ENCODE measurements at places on chromosomes 2 and 18.

GRCh38 chr2:68330691-68331090, 10.9 kb upstream of the CNRIP1 start:
- no peak overlapping the region for H3K4me3 ChIP-seq
- H3K27ac ChIP-seq, result no peak overlapping the region
- H3K27me3 ChIP-seq, result no peaks in the 10 kb centered on the region

DNA sequence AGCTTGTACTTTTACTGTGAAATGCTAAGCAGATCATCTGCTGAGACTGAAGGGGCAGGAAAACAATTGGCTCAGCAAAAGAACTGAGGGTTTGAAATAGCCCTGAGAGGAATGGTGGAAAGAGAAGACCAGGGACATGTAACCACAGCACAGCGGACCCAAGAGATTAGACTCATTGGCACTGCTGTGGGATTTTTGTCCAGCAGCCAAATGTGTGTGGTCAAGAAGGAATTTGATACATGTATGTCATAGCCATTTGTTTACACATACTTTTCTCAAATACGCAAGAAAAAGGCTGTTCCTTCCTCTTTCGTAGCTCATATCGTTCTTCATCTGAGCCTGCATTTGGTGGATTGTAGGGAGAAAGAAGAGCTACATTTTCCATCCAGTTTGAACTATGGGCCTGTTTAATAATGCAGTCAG, 73.8 kb downstream of the TRABD2A start:
- H3K27ac ChIP-seq, result peak overlapping the region; percentile 38
- DNase-seq, result peak; percentile 95
- H3K4me3 ChIP-seq, result no peak overlapping the region
- no peaks in the 10 kb centered on the region for H3K36me3 ChIP-seq
- peaks cover 3% of the 10 kb centered on the region for H3K27me3 ChIP-seq
- H3K4me1 ChIP-seq, result peaks cover 14% of the 10 kb centered on the region

- no peak for DNase-seq
- H3K27me3 ChIP-seq, result no peaks in the 10 kb centered on the region
- no peak overlapping the region for H3K4me3 ChIP-seq
- H3K4me1 ChIP-seq, result peaks cover 13% of the 10 kb centered on the region
Measured at GRCh38 chr2:24454294-24454693, 36.8 kb upstream of the NCOA1 start.

DNA sequence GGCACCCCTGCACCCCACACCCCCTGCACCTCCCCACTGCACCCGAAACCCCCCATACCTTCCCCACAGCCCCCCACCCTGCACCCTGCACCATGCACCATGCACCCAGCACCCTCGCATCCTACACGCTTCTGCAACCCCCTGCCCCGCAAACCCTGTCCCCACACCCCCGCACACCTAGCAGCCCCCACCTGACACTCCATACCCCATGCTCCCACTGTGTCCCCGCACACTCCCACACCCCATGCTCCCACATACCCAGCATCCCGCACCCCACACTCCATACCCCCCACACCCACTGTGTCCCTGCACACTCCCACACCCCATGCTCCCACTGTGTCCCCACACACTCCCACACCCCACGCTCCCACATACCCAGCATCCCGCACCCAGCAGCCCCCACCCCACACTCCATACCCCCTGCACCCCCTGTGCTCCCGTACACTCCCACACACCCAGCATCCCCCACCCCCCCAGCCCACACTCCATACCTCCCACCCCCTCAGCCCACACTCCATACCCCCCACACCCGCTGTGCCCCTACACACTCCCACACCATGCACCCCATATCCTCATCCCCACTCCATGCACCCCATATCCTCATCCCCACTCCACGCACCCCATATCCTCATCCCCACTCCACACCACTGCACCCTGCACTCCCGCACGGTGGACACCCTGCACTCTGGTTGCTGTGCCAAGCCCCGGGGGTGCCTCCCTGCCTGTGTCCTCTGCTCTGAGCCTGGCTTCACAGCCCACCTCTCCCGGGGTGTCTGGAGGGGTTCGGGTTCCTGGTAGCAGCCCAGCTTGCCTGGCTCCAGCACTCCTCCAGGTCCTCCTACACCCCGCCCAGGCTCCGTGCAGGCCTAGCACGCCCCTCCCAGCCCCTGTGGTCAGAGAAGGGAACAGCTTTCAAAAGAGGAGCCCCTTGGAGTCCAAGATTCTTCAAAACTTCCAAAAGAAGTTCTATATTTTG, 93.9 kb upstream of the CTDP1 start:
- no peaks in the 10 kb centered on the region for H3K27me3 ChIP-seq
- H3K4me1 ChIP-seq, result peaks cover 6% of the 10 kb centered on the region
- H3K4me3 ChIP-seq, result no peak overlapping the region
- no peaks in the 10 kb centered on the region for H3K36me3 ChIP-seq
- H3K27ac ChIP-seq, result no peak overlapping the region

GRCh38 chr2:218852911-218853667, 6.5 kb upstream of the WNT6 start:
- H3K27me3 ChIP-seq, result no peaks in the 10 kb centered on the region
- H3K4me1 ChIP-seq, result peaks cover 10% of the 10 kb centered on the region
- H3K36me3 ChIP-seq, result no peaks in the 10 kb centered on the region
- no peak overlapping the region for H3K4me3 ChIP-seq
- peak; percentile 76 for DNase-seq
